Common myeloid progenitor, CD34-positive (primary cell): ENCODE measurements at places on chromosomes 7 and 10.

- DNase-seq = no peak
These were observed 232.5 kb downstream of the TNS3 start for GRCh38 chr7:47349401-47349800.

DNA sequence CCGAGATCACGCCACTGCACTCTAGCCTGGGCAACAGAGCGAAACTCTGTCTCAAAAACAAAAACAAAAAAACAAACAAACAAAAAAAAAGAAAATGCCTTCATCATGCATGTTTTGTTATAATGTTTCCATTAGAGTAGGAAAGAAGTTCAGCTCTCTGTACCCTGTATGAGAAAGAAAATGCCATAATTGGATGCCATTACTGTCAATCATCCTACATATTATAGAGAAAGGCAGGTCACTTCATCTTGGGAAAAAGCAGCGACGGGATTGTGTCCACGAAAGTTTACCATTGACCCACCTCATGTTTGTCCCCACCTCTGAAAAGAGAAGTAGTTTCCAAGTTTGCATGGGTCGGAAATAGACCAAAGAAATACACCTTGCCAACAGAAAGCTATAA is 33.8 kb downstream of the SEC61G start:
- no peak for DNase-seq

DNA sequence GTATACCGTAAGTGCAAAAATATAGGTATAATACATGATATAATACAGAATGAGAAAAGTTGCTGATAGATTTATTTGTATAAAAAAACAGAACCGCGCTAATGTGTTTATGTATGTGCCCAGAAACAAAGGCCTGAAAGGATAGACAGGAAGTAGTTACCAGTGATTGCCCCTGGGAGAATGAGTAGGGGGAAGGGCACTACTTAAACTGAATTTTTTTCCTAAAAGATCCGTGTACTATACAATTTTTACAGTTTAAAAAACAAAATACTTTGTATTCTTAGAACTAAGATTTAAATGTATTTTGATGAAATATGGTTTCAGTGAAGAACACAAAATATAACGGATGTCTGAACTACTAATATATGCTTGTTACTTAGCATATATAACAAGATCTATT is 2.9 kb downstream of the IPMK start:
- DNase-seq = peak; percentile 19

GRCh38 chr10:88236121-88236743 is 346.9 kb downstream of the RNLS start:
- DNase-seq = peak; percentile 31
